Umbilical cord (tissue), 2 donors: ENCODE measurements at places on chromosomes 13 and 19. TPM values are rescaled to one million over a fixed set of nuclear protein-coding genes. Genes with fewer than 3 reads are reported as not detected.

Gene ZNF575
- total RNA-seq: 0.24 TPM

Gene CYP2B6
- 0.48 TPM for total RNA-seq

- DNase-seq: peak; percentile 86
Observed at GRCh38 chr19:56692206-56692895, 20.8 kb upstream of the ZNF835 start.

DNA sequence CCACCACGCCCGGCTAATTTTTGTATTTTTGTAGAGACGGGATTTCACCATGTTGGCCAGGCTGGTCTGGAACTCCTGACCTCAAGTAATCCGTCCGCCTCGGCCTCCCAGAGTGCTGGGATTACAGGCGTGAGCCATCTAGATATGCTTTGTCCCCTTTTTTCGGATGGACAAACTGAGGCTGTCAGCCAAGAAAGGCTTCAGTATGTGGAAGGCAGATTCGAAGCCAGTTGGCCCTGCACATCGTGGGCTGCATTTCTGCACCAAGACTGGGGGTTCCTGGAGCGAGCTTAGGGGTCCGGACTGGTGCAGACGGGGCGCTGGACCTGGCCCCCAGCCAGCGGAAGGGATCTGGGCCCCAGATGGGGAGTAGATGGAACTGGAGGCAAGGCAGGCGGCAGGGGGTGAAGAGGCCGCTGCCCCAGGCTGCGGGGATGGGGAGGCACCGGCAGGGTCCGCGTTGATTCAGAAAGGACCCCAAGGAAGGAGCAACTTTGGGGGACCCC, 9.7 kb upstream of the JUND start:
- no peak for DNase-seq

GRCh38 chr19:56310462-56310861, 4.2 kb downstream of the ZSCAN5A start:
- DNase-seq: no peak
